ENCODE measurements at places on chromosomes 3 and 15.

DNA sequence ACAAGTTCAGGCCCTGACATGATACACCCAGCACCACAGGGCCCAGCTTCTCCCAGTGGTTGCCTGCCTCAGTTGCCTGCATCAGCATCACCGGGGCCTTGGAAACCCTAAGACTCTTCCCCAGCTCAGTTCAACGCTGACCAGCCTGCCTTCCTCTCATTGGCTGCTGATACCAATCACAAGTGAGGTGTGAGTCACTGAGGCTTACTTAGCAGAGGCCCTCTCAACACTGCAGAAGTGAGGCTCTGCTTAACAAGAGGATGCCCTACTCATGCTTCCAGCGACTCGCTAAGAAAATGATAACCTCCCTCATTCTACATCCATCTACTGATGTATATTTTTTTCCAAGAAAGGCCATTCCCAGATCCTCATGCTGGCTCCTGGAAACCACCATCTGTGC is 151.9 kb downstream of the ADAMTS17 start:
- DNase-seq: no peak

- DNase-seq: no peak
Observed at GRCh38 chr3:39184081-39184967, 8.1 kb downstream of the XIRP1 start.

DNA sequence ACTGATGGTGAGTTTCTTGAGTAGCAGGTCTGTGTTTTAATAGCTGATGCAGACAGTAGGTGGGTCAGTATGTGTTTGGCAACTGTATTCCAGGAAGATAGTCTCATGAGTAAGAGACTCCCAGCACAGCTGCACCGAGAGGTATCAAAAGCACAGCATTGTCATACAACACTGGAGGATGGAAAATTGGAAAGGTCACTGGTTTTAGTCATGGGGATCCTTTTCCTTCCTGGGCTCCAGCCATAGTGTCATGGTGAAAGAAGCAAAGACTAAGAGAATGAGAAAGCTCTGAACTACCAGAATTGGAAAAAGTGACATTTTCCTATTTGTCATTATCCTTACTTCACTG is 61.5 kb downstream of the P3H2 start:
- no peak for DNase-seq

GRCh38 chr15:70096215-70097062 is 1.3 kb downstream of the TLE3 start:
- peak; percentile 15 for DNase-seq

GRCh38 chr3:49244581-49245205 is 32.3 kb downstream of the C3orf62 start:
- no peak for DNase-seq

- peak; percentile 5 for DNase-seq
Observed at GRCh38 chr15:94412979-94413746, 181.8 kb downstream of the MCTP2 start.
